Activated CD8-positive, alpha-beta memory T cell treated with anti-CD3 and anti-CD28 coated beads for 4 hours (primary cell): ENCODE measurements at places on chromosomes 13 and 19.

GRCh38 chr13:49444524-49445395 lies 686 bp downstream of the SETDB2 start:
- no peak for DNase-seq

GRCh38 chr19:49104229-49104864 lies 9.8 kb upstream of the LIN7B start:
- DNase-seq: no peak

DNA sequence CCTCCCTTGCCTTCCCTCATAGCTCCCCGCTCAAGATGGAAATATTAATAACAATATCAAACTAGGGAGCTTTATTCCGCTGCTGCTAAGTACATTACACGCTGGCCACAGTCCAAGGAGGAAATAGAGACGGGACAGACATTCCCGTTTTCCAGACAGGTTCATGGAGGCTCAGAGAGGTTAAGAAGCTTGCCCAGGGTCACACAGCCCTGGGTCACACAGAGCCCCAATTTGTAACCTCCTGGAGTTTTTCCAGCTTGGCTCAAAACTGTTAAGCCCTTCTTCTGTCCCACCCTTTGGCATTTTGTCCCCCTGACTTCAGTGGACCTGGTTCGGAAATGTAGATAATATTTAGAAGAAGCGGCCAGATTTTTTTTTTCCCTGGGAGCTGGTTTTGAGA lies 2.0 kb downstream of the BICRA start:
- no peak for DNase-seq

DNA sequence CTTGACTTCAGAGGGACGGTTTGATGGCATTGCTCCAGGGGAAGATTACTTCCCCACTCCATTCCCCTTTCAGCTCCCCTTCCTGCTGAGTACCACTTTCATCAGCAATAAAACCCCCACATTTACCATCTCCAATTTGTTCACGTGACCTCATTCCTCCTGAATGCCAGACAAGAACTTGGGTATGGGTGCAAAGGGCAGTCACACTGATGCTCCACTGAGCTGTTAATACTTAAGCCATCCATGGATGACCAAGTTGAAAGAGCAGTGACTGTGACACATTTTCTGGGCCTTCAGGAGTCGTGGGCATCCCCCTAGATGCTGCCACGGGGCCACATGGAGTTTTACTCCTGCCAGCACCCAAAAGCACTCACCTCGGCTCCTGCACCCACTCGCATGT lies 93.1 kb downstream of the STOML3 start:
- no peak for DNase-seq

DNA sequence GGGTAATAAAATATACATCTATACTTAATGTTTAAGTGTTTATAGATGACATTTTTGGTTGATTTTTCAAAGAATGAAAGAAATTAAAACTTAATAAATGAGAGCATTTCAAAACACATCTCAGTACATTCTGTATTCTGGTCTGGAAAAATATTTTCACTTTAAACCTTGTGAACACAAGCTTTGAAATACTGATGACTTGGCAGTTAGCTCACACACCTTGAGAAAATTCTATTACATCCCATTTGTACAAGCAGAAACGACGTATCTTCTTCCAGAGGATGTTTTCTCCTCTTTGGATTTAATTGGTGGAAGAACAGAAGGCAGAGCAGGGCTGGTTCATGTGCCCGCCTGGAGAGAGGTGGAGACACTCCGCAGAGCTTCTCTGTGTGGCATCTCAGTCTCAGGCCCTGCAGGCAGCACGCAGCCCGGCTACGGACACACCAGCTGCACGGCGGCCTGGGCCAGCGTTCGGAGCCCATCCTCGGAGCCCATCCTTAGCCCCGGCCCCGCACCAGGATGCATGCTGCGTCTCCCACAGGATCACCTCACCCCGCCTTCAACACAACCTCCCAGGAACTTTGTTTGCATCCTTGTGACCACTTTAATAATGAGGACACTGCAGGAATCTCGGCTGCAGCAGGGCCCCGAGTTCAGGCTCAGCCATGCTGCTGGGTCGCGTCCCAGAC lies 48.6 kb downstream of the SOX1 start:
- DNase-seq: no peak

DNA sequence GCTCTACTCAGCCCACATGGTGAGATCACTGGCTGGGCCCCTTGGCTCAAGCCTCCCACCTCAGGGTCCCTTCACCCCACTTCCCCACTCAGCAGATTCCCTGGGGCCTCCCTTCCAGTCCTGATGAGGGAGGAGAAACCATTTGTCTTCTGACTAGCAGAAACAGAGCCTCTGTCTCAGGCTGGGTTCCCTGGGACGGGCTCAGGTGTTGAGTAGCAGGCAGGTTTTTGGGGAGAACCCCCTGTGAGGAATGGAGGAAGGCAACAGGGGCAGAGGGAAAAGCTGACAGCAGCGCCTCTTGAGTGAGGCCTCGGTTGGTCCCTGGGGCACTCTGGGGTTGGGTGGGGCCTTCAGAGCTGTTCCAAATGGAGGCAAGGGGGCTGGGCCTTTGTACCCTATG lies 452.2 kb downstream of the TSHZ3 start:
- DNase-seq: no peak

DNA sequence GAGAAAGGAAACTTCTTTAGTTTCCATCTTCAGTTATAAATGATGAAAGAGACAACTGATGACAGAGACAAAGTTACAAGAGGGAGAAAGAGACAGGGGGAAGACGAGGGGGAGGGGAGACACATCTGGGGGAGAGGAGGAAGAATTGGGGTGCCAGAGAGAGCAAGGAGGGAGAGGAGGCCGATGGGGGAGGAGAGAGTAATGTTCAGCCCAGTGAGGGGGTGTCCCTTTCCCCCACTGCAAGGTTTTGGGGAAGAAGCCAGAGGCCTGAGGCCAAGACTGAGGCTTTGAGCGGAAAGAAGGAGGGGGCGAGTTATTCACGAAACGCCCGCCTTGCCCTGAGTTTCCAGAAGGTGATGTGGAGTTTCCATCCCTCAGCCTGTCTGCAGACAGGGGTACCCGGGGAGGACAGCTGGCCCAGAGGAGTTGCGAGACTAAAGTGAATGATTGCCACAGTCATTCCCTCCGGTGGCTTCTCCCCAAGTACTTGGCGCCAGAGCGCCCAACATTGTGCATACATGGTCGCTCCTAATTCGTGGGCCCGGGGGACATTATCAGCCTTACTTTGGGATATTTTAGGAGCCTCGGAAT lies 558 bp upstream of the PPAN start:
- peak; percentile 85 for DNase-seq

GRCh38 chr19:46587861-46588260 lies 13.3 kb upstream of the CALM3 start:
- DNase-seq: no peak

- DNase-seq: no peak
Measured at GRCh38 chr19:15926484-15926883, 7.8 kb downstream of the CYP4F11 start.

GRCh38 chr19:48461982-48462655 lies 6.7 kb downstream of the KCNJ14 start:
- DNase-seq: no peak

GRCh38 chr19:48739404-48740163 lies 826 bp downstream of the RASIP1 start:
- no peak for DNase-seq

DNA sequence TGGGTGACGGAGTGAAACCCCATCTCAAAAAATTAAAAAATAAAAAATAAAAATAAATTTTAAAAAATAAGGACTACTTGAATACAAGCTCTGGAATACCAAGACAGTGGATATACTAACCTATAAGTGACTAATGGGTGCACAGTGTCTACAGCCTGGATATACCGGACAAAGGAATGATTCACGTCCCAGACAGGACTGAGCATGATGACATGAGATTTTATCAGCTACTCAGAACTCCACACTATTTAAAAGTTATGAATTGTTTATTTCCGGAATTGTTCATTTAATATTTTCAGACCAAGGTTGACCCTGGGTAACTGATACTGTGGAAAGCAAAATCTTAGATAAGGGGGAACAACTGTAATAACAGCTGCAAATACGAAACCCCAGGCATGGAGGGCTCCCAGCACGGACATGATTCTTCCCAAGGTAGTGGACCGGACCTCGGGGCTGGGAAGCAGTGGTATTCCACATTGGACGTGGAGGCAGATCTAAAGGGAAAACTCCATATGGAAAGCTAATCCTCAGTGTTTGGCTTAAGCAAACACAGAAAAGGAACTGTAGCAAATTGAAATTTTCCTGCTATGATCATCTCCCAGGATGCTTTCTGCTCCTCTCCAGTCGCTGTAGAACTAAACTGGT lies 102.6 kb upstream of the TSHZ3 start:
- DNase-seq: no peak

DNA sequence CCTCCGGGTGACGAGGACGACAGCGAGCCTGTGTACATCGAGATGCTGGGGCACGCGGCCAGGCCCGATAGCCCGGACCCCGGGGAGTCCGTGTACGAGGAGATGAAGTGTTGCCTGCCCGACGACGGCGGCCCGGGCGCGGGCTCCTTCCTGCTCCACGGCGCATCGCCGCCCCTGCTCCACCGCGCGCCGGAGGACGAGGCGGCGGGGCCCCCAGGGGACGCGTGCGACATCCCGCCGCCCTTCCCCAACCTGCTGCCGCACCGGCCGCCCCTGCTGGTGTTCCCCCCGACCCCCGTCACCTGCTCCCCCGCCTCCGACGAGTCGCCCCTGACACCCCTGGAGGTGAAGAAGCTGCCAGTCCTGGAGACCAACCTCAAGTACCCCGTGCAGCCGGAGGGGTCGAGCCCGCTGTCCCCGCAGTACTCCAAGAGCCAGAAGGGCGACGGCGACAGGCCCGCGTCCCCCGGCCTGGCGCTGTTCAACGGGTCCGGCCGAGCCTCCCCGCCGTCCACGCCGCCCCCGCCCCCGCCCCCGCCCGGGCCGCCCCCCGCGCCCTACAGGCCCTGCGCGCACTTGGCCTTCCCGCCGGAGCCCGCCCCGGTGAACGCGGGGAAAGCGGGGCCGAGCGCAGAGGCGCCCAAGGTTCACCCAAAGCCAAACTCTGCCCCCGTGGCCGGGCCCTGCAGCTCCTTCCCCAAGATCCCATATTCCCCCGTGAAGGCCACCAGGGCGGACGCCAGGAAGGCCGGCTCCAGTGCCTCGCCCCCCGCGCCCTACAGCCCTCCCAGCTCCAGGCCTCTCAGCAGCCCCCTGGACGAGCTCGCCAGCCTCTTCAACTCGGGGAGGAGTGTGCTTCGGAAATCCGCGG lies 511.3 kb downstream of the MYO16 start:
- no peak for DNase-seq

- peak; percentile 30 for DNase-seq
Measured at GRCh38 chr19:19451429-19452242, 46.2 kb downstream of the GATAD2A start.

- no peak for DNase-seq
Measured at GRCh38 chr19:12834976-12835757, 788 bp upstream of the RTBDN start.

- DNase-seq: no peak
Measured at GRCh38 chr19:15381864-15382263, 2.3 kb upstream of the AKAP8 start.

- DNase-seq: no peak
Measured at GRCh38 chr13:19345158-19345557, 163.5 kb upstream of the TUBA3C start.

- peak; percentile 19 for DNase-seq
Measured at GRCh38 chr19:57934820-57935665, at the start of gene ZNF418. TSS of gene ZNF418 (minus strand) at chr19:57935402. CDS start at chr19:57933822, 1,580 bp downstream.

DNA sequence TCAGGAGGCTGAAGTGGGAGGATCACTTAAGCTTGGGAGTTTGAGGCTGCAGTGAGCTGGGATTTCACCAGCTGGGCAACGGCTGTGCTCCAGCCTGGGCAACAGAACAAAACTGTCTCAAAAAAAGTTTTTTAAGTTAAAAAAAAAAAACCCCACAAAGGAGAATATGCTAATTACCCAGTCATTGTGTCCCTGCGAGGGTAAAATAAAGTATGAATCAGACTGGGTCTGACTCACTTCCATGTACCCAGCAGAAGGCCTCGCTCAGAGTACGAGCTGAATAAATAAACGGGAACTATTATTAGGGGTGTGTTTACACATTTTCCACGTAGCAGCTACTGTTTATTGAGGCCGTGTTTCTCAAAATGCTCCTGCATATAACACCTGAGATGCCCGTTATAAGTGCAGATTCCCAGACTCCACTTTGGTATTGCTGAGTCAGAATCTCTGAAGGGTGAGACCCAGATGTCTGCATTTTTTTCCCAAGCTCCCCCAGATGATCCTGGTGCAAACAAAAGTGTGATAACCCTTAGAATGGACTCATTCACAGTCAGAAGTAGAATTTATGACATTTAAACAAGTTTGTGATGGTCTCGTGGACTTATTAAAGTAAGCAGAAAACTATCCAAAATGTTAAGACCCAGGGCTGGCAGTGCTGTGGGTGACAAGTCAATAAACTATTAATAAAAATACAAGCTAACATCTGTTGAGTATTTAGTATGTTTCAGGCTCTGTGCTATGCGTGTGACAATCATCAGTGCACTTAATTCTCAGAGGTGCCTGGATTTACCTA lies 28.2 kb downstream of the KCNC3 start:
- DNase-seq: no peak

DNA sequence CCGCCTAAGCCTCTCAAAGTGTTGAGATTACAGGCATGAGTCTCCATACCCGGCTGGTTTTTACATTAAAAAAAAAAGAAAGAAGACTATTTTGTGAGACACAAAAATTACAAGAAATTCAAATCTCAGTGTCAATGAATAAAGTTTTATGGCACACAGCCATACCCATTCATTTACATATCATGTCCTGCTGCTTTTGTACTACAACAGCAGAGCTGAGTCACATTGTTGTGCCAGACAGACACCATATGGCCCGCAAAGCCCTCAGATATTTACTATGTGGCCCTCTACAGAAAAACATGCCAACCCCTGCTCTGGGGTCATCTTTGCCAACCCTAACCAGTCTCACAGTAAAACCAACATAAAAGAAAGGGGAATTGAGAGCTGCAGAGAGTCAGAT lies 5.3 kb downstream of the SMIM7 start:
- no peak for DNase-seq

- DNase-seq: no peak
Measured at GRCh38 chr13:99985241-99985874, 3.8 kb downstream of the ZIC2 start.

GRCh38 chr19:50820086-50820485 lies 3.5 kb downstream of the KLK1 start:
- no peak for DNase-seq

DNA sequence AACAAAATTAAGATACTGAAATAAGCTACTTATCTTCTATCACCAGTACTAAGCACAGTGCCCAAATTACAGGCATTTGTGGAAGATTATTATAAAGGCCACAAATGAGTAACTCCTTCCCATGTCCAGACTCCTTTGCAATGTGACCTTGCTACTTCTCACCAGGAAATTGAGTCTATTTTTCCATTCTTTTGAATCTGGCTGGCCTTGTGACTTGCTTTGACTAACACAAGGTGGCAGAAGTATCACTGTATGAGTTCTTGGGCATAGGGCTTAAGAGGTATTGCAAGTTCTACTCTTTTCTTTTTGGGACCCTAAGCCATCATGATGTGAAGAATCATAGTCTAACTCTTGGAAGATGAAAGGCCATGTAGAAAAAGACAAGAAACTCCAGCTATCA lies 49.9 kb downstream of the UGGT2 start:
- no peak for DNase-seq

DNA sequence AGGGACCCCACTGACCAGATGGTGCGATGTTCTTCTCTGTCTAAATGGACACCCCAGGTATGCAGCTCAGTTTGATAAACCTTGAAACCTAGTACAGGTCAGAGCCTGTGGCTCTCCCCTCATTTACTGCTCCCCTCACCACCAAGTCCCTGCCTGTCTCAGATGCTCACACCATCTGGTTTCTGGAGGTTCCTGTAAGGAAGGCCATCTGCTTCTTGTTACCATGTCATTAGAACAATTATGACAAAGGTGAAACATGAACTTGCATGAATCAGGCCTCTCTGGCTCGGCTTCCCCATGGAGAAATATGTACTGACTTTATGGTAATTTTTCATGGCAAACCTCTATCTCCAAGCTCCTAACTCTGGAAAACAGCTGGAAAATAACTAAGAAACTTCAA lies 965.7 kb downstream of the UQCRFS1 start:
- DNase-seq: no peak
